ENCODE measurements at places on chromosomes 7 and 10. TPM values are rescaled to one million over a fixed set of nuclear protein-coding genes. Genes with fewer than 3 reads are reported as not detected.

The LRCH4 gene
- total RNA-seq: 21.2 TPM

The CFAP70 gene
- 1.7 TPM for total RNA-seq

The FOXI2 gene
- total RNA-seq: not detected

The BTBD16 gene
- total RNA-seq: 0.15 TPM

The FAM131B gene
- 3.9 TPM for total RNA-seq

The RBP3 gene
- not detected for total RNA-seq

The TRPV6 gene
- not detected for total RNA-seq

The NYAP1 gene
- total RNA-seq: 1.3 TPM
